ENCODE measurements at places on chromosomes 11 and 22. TPM values are rescaled to one million over a fixed set of nuclear protein-coding genes. Genes with fewer than 3 reads are reported as not detected.

GRCh38 chr11:110092515-110093406 lies at the start of gene ZC3H12C:
ZC3H12C (plus strand) TSS chr11:110093392; CDS start chr11:110093412, 20 bp downstream.
- peak within 1 kb of the TSS; percentile 79 for H3K4me3 ChIP-seq
- peak within 1 kb of the TSS; percentile 94 for H3K27ac ChIP-seq
- DNase-seq = peak; percentile 89
- no peaks in the 10 kb centered on the region for H3K36me3 ChIP-seq
- no peaks in the 10 kb centered on the region for H3K27me3 ChIP-seq

DNA sequence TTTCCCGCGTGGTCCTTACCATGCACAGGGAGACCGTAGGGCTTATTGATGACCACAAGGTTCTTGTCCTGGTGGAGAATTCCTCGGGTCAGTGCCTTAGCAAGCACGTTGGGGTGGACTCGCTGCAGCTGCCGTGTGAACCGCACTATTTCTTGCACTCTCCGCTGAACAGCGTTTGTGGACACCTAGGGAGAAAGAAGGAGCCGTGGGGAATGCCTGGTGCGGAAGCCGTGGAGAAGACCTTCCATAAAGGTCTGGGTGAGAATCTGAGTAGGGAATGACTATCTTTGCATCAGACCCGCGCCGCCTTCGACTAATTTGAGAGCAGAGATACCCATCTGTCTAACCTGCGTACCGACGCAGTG lies 597 bp downstream of the RPUSD4 start:
- peak overlapping the region; percentile 61 for H3K27ac ChIP-seq
- H3K4me3 ChIP-seq = peak overlapping the region; percentile 89
- no peak for DNase-seq
- no peaks in the 10 kb centered on the region for H3K27me3 ChIP-seq
- H3K4me1 ChIP-seq = no peaks in the 10 kb centered on the region
- no peaks in the 10 kb centered on the region for H3K36me3 ChIP-seq

Gene SEPTIN5
- total RNA-seq = 30.7 TPM

GRCh38 chr11:125569915-125570621 lies 791 bp downstream of the EI24 start:
- H3K36me3 ChIP-seq = no peaks in the 10 kb centered on the region
- peak overlapping the region; percentile 54 for H3K4me3 ChIP-seq
- no peak for DNase-seq
- no peaks in the 10 kb centered on the region for H3K27me3 ChIP-seq
- no peaks in the 10 kb centered on the region for H3K4me1 ChIP-seq

DNA sequence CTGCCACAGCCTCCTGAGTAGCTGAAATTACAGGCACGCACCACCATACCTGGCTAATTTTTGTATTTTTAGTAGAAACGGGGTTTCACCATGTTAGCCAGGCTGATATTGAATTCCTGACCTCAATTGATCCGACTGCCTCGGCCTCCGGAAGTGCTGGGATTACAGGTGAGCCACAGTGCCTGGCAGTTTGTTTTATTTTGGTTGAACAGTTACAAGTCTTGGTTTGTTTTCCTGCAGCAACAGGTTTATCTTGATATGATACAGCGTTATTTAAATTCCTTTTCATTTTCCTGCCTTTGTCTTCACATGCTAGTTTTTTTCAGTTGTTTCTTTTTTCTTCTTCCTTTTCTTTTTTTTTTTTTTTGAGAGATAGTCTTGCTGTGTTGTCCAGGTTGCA lies 4.0 kb upstream of the SLC3A2 start:
- no peaks in the 10 kb centered on the region for H3K27me3 ChIP-seq
- H3K27ac ChIP-seq = no peak overlapping the region
- DNase-seq = no peak
- H3K36me3 ChIP-seq = no peaks in the 10 kb centered on the region

Gene MFRP
- 0.07 TPM for total RNA-seq

- no peaks in the 10 kb centered on the region for H3K27me3 ChIP-seq
- no peak overlapping the region for H3K27ac ChIP-seq
- no peak for DNase-seq
- H3K4me3 ChIP-seq = no peak overlapping the region
Measured at GRCh38 chr11:115188188-115188897, 315.9 kb downstream of the CADM1 start.

- H3K27me3 ChIP-seq = no peaks in the 10 kb centered on the region
- peaks cover 23% of the 10 kb centered on the region for H3K4me1 ChIP-seq
- H3K36me3 ChIP-seq = no peaks in the 10 kb centered on the region
Measured at GRCh38 chr11:8763070-8763685, 80.6 kb downstream of the RPL27A start.

Gene JAML
- 8.7 TPM for total RNA-seq

DNA sequence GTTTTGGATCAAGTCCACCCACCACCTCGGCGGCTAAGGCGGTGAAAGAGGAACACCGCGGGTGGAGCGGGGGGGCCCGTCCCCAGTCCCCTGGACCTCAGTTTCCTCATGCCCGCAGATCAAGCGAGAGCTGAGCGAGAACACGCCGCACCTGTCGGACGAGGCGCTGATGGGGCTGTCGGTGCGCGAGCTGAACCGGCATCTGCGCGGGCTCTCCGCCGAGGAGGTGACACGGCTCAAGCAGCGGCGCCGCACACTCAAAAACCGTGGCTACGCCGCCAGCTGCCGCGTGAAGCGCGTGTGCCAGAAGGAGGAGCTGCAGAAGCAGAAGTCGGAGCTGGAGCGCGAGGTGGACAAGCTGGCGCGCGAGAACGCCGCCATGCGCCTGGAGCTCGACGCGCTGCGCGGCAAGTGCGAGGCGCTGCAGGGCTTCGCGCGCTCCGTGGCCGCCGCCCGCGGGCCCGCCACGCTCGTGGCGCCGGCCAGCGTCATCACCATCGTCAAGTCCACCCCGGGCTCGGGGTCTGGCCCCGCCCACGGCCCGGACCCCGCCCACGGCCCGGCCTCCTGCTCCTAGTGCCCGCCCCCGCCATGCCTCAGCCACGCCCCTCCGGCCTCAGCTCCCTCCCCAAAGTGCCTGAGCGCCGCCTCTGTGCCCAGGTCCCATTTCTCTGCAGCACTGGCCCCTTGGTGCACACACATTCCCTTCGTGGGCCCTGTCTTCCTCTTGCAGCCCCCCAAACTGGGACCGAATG lies 12.7 kb downstream of the MAFF start:
- DNase-seq = peak; percentile 67
- H3K36me3 ChIP-seq = no peaks in the 10 kb centered on the region
- H3K4me3 ChIP-seq = no peak overlapping the region
- no peaks in the 10 kb centered on the region for H3K4me1 ChIP-seq

DNA sequence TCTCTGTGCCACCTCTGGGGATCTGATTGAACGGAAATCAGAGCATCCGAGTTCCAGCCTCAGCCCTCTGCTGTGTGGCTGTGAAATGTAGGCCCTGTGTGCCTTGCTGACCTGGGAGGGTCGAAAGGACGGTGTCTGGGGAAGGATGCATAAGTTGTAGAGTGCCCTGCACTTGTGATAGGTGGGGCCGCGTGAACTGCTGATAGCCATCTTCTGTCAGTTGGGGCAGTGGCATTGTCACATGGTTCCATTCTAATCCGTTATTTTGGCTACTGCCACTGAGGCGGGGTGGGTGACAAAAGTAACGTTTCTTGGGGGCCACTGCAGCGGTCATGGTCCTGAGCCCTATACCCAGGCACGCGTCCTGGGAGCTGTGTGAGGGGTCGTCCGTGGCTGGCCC lies 63.4 kb downstream of the LRP5 start:
- no peaks in the 10 kb centered on the region for H3K27me3 ChIP-seq
- no peak overlapping the region for H3K4me3 ChIP-seq
- DNase-seq = no peak
- H3K4me1 ChIP-seq = peaks cover 37% of the 10 kb centered on the region

Gene RFPL1
- not detected for total RNA-seq

DNA sequence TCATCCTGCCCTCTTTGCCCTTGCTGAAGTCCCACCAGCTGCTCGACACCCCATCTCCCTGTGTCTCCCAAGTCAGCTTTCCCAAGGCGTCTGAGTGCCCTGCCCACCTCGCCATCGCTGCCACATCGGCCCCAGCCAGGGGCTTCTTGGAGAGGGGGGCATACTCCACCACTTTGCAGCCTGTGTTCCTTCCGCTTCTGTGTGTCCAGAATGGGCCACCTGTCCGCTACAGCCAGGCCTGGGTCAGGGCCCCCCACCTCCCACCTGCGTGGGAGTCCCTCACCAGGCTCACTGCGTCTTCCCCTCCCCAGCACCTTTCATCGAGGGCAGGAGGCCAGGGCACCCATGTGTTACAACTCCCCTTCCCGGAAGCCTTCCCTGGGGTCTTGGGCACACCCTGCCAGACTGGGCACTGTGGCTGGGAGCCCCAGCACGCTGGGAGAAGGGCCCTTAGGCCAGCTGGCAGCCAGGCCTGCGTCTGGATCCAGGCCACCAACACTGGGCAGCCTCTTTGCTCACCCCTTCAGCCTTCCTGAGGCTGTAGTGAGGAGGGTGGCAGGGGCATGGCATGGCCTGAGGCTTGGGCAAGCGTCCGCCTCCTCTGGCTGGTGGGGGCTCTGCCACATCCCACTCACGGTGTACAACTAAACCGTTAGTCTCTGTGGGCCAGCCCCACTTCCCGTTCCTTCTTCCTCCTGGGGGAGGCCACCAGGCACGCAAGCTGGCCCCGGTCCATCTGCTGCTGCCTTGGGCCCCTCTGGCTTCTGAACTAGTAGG lies 13.4 kb downstream of the CPT1A start:
- H3K4me3 ChIP-seq = no peak overlapping the region
- H3K4me1 ChIP-seq = peaks cover 7% of the 10 kb centered on the region
- H3K36me3 ChIP-seq = no peaks in the 10 kb centered on the region
- DNase-seq = no peak
- no peaks in the 10 kb centered on the region for H3K27me3 ChIP-seq
- H3K27ac ChIP-seq = no peak overlapping the region

DNA sequence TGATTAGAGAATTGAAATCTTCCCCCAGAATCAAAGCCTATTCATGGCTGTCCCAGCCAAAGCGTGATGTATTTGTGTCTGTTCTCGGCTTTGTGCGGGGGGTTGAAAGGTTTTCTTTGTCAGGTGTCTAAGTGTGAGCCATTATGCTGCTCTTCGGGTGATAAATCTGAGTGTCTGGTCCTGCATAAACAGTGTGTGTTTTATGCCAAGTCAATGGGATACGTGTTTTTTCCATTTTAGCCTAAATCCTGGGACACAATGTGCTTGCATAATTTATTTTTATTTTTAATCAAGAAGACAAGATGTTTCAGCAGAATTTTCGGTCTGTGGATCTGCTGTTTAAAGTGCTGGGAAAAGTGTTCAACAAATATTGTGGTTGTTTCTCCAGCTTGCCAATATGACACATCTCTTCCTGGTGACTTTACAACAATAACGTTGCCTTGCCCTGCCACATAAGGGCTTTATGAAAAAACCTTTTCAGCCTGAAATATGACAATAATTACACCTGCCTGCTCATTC lies 267.8 kb downstream of the TBC1D22A start:
- H3K27me3 ChIP-seq = no peaks in the 10 kb centered on the region
- H3K4me3 ChIP-seq = no peak overlapping the region
- no peak for DNase-seq
- H3K4me1 ChIP-seq = peaks cover 5% of the 10 kb centered on the region

- H3K4me1 ChIP-seq = no peaks in the 10 kb centered on the region
- H3K36me3 ChIP-seq = no peaks in the 10 kb centered on the region
- peak overlapping the region; percentile 56 for H3K4me3 ChIP-seq
- no peak for DNase-seq
- H3K27me3 ChIP-seq = no peaks in the 10 kb centered on the region
- no peak overlapping the region for H3K27ac ChIP-seq
Measured at GRCh38 chr11:35619855-35620640, 1.8 kb downstream of the FJX1 start.

Gene TEX12
- total RNA-seq = 1.3 TPM

DNA sequence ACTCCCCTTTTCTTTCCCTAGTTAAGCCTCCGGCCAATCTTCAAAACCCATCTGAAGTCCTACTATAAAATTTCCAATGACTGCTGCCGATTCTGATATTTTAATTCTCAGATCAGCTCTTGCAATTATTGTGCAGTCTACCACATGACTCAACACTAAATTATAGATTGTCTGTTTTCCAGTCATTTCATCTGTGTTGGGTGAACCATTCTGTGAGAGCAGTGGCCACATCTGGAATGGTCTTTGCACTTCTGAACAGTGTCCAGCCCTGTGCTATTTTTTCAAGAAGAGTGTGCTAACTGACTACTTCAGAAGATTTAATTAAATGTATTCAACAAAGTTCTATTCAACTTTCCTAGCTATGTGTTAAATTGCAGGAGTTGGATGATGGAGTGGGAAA lies 47.2 kb upstream of the MMP7 start:
- H3K4me1 ChIP-seq = no peaks in the 10 kb centered on the region
- no peaks in the 10 kb centered on the region for H3K27me3 ChIP-seq
- H3K36me3 ChIP-seq = no peaks in the 10 kb centered on the region

Measured in uterus (tissue), 4 donors.